Stimulated activated CD8-positive, alpha-beta memory T cell treated with anti-CD3 and anti-CD28 coated beads, Interleukin-7, amount 100 ng/mL, for 1 hour (primary cell): ENCODE measurements at places on chromosomes 6 and 20.

DNA sequence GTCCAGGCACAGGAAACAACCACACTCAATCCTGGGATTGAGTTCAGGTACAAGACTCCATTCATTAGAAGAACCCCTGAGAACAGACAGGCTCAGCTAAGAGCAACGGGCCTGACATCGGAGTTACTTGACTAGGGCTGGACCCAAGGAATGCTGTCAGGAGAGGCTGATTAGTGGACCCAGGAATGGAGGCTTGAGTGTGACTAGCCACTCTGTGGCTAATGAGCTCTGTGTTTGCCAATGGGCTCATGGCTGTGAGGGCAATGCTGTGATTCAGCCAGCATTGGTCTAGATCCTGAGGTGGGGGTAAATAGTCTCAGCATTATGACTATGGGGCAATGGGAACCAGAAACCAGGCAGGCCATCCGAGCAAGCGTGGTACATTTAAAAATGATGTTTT lies 71.8 kb downstream of the RIOK1 start:
- no peak for DNase-seq

- no peak for DNase-seq
Observed at GRCh38 chr6:11917951-11918738, 94.0 kb upstream of the HIVEP1 start.

DNA sequence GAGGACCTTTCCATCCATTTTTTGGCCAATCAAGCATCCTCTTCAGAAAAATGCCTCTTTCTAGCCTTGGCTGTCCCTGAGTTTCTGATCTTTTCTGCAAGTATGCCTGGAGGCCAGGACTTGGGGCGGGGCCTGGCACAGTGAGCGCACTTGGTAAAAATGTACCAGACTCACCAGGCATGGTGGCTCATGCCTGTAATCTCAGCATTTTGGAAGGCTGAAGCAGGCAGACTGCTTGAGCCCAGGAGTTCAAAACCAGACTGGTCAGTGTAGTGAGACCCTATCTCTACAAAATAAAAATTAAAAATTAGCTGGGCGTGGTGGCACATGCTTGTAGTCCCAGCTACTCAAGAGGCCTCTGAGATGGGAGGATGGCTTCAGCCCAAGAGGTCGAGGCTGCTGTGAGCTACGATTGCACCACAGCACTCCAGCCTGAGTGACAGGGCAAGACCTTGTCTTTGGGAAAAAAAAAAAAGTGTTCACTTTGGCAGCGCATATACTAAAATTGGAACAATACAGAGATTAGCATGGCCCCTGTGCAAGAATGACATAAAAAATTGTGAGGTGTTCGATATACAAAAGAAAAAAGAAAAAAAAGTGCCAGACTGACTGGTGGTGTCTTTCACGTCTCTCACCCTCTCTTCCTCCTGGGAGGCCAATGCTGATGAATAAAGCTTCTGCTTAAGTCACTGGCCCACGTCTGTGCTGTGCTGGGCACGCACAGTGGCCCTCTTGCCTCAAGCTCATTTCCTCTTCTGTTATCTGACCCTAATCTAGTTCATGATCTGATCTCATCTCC lies 18.1 kb upstream of the SLC9A8 start:
- DNase-seq: no peak

DNA sequence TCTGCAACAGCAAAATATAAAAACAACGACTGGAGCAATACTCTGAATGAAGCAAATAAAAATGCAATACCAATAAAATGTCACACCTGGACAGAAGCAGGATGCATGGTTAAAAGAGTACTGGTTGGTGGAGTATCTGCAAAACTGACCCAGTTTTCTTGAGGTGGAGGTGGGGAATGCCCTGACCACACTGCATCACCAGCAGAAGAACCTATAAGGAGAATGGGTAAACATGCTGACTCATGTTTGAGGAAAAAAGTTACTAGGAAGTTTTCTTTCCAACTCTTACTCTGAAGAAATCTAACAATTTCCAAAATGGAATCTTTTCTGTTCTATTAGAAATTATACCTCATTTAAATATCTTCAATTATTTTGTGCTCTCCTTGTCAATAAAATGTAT lies 43.6 kb downstream of the REPS1 start:
- DNase-seq: no peak

- no peak for DNase-seq
Observed at GRCh38 chr6:107246249-107246971, 131.1 kb upstream of the BEND3 start.

DNA sequence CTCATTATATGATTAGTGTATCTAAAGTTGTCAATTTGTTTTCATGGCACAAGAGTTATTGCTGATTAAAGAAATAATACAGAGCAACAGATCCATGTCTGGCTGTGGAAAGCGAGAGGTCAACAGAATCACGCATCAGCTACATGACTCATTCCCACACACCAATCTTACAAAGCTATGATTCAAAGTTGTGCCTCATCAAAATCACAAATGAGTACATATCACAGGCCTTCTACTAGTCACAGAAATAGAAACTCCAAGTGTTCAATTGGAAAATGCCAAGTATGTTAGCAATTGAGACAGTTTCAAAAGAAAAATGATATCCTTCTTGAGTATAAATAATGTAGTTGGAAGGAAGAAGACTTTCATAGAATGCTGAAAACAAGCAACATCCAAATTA lies 57.8 kb upstream of the NKAIN2 start:
- no peak for DNase-seq

- no peak for DNase-seq
Observed at GRCh38 chr6:37684801-37685200, 12.9 kb downstream of the MDGA1 start.

GRCh38 chr20:35093267-35093884 lies 769 bp upstream of the TRPC4AP start:
- no peak for DNase-seq

DNA sequence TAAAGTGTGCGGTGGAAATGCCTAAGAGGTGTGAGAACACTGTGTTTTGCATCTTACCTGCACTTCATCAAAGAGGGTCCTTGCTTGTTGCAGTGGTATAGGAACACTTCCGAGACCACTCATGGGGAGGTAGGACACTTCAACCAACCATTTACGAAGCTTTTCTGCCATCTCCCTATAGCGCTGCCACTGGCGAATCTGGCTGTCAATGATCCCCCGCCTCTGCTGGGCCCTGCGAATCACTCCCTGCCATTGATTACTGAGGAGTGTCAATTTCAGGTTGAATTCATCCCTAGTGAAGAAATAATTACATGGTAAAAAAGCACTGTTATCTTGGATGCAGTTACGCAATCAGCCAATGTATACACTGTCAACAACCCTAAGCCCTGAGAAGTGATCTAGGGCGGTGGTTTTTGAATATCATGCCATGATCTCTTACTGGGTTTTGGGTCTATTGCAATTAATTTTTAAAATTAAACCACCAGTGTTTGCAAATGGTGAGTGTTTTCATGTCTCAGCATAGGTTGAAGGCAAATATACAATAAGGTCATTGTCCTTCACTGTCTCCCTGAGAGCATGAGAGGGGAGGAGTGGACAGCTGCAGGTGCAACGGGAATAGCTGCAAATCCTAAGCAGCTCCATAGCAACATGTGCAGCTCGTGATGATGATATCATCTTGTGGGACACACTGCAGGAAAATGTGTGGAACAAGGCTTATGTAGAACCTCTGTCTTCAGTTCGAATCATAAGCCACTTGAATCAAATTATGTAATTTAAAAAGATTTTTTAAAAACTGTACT lies 400.6 kb downstream of the ESR1 start:
- DNase-seq: no peak

GRCh38 chr6:73062130-73062529 lies 163.2 kb downstream of the KHDC1L start:
- DNase-seq: no peak

DNA sequence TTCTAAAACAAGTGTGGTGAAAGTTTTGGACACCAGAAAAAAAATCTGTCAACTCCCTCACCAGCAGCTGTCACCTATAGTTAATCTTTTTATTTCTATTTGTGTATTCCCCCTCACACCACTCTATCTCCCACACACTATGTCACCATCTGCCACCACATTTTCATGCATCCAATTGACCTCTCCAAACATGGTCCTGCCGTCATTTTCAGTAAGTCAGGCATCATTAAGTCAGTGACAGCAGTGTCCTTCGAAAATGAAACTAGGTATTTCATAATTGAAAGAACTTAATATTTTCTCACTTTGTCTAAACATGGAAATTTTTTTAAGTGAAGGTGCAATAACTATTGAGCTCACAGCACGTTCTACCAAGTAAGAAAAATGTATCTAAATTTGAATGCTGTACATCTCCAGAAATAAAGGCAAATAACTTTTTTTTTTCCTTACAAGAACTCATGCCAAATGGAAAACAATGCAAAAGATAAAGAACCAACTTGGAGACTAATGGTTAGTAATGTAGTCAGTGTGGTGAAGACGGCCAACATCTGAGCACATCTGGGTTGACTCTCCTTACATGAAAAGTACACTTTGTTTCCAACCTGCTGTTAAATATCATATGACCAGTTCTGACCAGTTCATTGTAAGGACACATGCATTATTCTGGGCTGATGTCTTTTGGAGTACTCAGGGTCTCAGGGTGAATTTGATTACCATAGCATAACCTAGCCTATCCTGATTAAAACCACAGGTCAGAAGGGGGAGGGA lies 623.3 kb upstream of the MANEA start:
- no peak for DNase-seq

DNA sequence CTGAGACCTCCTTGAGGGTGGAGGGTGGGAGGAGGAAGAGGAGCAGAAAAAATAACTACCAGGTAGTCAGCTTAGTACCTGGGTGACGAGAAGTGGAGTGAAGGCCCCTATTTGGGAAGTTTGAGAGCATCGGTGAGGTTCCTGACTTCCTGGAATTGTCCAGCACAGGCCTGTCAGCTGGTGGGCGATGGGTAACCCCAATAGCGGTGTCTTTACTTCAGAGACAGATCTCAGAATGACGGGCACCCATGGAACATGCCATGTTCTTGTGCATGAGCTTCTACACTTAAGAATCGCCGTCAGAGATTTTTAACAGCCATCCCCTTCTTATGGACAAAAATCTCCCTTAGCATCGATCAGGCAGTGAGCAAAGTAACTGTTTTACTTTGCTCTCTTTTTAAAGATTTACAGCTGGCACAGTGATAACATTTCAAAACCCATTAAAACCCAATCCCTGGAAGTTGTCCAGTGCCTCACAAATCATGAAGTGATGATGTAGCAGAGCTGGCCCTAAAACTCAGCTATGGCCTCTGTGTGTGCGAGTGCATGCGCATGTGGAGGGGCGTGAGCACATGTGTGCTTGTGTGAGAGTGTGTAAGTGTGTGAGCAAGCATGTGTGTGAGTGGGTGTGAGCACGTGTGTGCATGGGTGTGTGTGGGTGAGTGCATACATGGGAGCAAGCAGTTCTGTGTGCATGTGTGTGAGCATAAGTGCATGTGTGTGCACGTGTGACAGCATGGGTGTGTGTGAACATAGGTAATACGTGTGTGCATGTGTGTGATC lies 85.2 kb downstream of the DLL1 start:
- no peak for DNase-seq

DNA sequence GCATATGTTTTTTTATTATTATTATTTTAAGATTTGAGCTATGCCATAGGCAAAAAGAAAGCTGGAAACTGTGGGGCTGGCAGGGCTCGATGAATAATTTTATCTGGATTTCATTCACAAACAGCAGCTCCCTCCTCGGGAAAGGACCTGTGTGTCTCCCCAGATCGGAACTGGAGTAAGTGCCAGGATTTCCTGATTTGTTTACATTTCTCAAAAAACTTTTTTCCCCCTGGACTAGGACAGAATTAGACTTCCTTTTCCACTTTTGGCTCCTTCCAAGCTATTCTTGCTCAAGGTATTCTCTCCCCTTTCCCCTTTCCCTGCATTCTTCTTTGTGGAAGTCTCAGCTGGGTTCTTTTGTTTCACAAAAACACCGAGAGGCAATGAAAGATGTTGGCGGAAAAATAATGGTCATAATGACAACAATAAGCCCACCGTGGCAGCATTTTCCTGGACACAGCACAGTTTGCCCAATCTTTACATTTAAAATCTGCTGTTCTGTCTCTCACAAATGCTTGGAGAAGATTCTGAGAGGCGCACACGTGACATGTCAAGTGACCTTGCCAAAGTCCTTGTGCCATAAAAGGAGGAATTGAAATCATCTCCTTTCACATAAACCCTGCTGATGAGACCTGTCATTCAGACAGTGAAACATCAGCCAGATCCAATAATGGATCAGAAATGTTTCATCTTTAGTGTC lies 85.8 kb upstream of the PREP start:
- DNase-seq: no peak

DNA sequence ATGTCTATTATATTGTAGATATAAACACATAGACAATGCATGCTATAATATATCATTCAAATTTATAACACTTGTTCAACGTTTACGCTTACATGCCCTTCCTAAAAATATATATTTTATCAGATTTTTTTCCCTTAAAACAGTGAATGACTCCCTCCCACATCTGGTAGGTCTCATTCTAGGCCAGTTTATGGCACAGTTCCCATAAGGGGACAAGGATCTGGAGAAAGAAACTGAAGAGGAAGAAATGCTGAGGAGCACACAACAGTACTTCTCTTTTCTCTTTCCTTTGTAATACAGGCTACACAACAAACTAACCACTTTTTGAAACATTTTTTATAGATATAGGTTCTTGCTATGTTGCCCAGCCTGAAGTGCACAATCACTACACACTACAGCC lies 48.6 kb upstream of the RCAN2 start:
- no peak for DNase-seq

GRCh38 chr20:57003012-57003411 lies 263.4 kb downstream of the BMP7 start:
- no peak for DNase-seq

DNA sequence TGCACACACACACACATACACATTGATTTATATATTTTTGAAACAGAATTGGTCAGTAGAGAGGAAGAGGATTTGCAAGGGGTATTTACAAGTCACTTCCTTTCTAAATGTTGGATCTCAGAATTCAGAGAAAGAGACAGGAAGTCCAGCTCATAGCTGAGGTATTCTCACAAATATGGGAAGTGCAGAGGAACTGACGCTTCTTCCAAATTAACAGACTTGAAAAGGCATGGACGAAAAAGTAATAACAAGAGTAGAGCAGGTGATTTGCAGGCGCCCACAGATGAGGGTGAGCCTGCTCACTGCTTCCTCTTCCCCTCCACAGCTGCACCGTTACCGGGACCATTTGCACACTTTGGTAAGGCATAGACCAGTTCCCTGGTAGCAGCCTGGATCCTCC lies 246.4 kb downstream of the PHACTR1 start:
- DNase-seq: no peak

- no peak for DNase-seq
Observed at GRCh38 chr20:14583413-14583812, 246.0 kb upstream of the FLRT3 start.

DNA sequence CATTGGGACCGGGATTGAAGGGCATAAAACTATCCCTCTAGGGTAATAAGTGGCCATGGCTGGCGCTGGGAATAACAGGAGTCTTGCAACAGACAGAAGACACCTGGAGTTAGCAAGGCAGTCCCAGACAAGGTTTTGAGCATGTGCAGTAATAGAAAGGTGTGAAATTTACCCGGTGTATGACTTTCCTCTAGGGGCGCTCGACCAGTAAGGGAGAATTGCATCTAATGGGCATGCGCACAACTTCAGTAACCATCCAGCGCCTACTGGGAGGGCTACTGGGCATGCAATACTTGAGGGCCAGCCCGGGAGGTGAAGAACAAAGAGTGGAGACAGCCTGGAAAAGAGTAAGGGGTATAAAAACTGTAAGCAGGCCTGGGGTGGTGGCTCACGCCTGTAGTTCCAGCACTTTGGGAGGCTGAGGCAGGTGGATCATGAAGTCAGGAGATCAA lies 32.7 kb downstream of the SERPINB6 start:
- no peak for DNase-seq
